ENCODE measurements at places on chromosomes 5 and 9.

- no peak for DNase-seq
These were observed 21.0 kb upstream of the RHOBTB3 start for GRCh38 chr5:95709967-95710650.

DNA sequence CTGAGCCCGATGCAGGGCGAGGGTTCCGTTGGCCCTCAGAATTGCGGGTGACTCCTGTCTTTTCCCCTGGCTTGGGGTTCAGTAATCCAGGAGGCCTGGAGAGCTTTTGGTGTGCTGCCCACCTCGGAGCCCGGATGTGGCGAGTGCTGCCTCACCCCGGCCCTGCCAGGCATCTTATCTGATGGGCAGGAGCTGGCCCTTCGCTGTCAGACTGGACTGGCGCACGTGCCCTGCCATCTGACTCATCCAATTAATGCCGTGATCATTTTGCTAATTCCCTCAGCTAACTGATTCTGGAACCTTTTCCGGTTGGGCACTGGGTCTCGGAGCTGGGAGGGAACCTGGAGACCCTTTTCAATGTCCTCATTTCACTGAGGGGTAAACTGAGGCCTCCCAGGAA lies 34.6 kb downstream of the RXRA start:
- DNase-seq = no peak

- no peak for DNase-seq
These were observed 24.8 kb downstream of the YTHDC2 start for GRCh38 chr5:113538313-113538712.

DNA sequence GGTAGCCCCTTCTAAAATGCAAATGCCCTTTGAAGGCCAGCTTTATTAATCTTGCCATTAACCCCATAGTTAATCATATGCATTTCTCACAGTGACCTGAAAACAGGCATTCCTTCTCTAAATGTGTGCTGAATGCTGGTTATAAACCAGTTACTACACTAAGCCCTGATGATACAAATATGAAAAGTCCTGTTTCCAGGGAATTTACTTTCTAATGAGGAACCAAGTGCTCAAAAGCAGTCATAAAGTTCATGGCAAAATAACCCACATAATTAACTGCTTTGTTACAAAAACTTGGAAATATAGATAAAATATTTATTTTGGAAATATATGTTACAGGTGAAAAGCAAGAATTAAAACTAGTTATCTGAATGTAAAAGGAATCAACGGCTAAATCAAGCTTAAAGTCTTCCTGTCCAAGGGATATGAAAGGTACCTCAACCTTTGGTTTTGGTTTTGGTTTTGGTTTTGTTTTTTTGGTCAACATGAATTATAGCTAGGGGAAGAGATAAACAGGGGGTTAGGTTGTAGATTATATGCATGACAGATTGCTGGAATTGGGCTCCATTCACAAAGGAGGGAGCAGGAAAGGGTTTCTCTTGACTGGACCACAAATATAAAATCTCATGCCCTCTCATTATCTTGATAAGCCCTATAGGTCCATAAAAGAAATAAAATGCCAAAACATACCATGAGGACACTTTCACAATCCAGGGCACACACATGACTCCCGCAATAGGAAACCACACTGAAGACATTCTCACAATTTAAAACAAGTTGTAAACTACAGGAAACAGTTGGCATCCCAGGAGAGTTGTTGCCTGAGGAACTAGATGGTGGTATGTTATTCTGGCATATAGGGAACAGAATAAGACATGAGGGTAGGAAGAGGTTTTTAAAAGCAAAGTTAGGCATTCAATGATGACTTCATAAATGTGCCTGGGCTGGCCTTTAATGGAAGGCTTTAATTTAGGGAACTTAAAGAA lies 46.7 kb upstream of the MACIR start:
- DNase-seq = no peak

- DNase-seq = no peak
These were observed 108.5 kb downstream of the MACIR start for GRCh38 chr5:103366918-103367549.

DNA sequence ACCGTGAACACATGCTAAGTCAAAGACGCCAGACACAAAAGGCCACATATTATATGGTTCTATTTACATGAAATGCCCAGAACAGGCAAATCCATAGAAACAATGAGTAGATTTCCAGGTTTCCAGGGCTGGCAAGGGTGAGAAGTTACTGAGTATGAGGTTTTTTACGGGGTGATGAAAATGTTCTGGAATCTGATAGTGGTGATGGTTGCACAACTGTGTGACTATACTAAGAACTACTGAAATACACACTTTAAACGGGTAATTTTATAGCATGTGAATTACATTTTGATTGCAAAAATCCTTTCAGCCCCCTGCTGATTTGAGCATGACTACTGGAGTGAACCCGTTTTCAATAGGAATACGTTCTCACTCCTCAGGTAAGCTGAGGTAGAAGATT lies 46.7 kb upstream of the TBC1D9B start:
- DNase-seq = no peak

DNA sequence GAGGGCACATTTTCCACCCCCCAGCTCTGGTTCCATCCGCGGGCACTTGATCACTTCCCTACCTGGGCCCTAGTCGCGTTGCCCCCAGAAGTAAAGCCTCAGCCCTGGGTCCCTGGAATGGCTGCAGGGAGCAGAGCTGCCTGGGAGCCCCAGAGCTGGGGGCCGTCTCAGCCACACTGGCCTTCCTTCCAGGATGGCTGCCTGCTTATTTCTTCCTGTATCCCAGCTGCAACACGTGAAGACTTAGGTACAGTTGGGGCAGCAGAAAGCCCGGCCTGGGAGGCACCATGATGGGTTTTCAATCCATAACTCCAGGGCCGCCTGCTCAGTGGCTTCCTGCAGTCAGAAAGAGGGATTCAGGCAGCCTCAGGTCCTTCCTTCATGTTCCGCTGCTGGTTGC lies 232.3 kb downstream of the IRX2 start:
- DNase-seq = no peak

DNA sequence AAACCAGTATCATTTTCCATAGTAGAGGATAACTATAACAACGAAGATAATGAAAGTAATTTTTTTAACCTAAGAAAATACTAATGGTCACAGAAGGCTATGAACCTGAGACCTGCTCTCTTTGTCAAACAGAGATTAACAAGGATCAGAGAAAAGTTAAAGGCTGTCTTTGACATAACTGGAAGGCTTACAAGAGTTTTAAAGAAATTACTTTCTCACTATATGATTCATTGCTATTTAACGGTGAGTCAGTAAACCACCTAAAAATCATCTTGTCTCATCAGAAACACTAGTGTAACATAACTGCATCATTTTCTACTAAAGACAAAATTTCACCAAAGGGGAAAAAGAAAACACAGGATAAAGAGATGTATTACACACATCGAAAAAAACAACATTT lies 19.3 kb downstream of the MLANA start:
- DNase-seq = no peak
